ENCODE measurements at places on chromosomes 3 and 15. TPM values are rescaled to one million over a fixed set of nuclear protein-coding genes. Genes with fewer than 3 reads are reported as not detected.

The IQCH gene
- 3.1 TPM for total RNA-seq

The MCF2L2 gene
- total RNA-seq = 0.56 TPM

The GORASP1 gene
- total RNA-seq = 27.3 TPM

The CDHR4 gene
- total RNA-seq = not detected

The GOLGA8R gene
- 4.8 TPM for total RNA-seq

Measured in regular cardiac myocyte (primary cell).